ENCODE measurements at places on chromosomes 2 and 18.

- no peak for DNase-seq
Measured at GRCh38 chr18:2089396-2089795, 481.9 kb downstream of the METTL4 start.

GRCh38 chr2:128638341-128639119 lies 319.9 kb upstream of the HS6ST1 start:
- DNase-seq = no peak

DNA sequence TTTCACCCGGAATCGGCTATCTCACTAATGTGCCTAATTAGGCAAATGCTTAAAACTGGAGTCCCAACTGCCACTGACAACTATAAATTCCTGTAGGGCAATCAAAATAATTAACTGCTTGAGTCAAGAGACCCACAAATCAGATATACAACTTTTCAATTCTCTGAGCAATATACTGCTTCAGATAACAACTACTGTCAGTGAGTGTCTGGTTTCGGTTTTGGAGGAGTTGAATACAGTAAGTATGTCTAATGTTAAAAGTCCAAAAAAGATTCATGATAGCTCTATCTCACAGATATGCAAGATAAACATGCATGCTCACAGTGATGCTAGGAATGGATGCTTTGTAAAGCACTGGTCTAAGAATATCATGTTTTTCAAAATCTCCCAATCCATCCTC lies 283.3 kb downstream of the NRXN1 start:
- DNase-seq = no peak

DNA sequence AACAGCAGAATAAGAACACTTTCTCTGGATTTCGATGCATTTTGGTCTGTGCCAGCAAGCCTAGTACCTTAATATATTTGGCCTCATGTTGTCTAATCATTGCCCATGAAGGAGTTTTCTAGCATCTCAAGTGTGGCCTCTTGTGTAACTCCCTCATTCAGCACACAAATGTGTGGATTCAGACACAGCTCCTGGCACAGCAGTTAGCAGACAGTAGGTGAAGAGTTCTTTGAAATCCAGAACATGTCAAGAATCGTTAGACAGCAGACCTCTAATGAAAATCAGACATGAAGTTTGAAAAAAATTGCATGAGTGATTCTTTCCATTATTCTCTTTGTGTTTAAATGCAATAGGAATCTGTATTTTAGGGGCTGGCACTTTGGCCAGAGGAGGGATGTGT lies 177.0 kb downstream of the FMNL2 start:
- DNase-seq = no peak

- no peak for DNase-seq
Measured at GRCh38 chr2:33133454-33133952, 186.8 kb downstream of the LTBP1 start.

- DNase-seq = no peak
Measured at GRCh38 chr2:177741866-177742265, 330.7 kb downstream of the PDE11A start.

Data from stimulated activated CD8-positive, alpha-beta memory T cell treated with anti-CD3 and anti-CD28 coated beads, Interleukin-2, amount 100 ng/mL, for 1 hour (primary cell).